RPMI7951 (cell line): ENCODE measurements at places on chromosomes 7 and 10.
A peak's percentile ranks its signal among the peaks of the same experiment; 100 is the strongest.

- no peak for DNase-seq
Observed at GRCh38 chr10:90998733-90999511, 78.0 kb upstream of the ANKRD1 start.

GRCh38 chr10:114715171-114715670 lies 57.1 kb upstream of the ABLIM1 start:
- DNase-seq, result peak; percentile 16

- DNase-seq, result no peak
Observed at GRCh38 chr7:106569500-106569929, 91.4 kb downstream of the CCDC71L start.

DNA sequence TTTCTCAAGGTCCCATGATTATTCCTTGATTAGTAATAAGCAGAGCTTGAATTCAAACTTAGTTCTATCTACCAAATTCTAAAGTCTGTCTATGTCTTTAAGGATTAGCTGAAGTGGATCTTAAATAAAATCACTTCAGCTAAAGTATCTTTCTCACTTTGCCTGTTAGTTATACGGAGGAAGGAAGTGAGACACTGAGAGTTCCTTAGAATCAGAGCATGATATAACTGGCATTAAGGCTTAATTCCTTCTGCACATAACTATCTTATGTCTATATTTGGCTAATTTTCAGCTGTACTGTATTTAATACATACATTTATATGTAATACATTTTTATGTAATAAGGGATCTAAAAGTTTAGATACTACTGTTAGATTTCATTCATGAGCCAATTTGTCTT lies 491.1 kb upstream of the GHITM start:
- no peak for DNase-seq

- peak; percentile 65 for DNase-seq
Observed at GRCh38 chr7:44103923-44104859, at the start of gene AEBP1. Gene AEBP1 (plus strand): TSS chr7:44104345. CDS start chr7:44104666, 321 bp downstream.

- DNase-seq, result no peak
Observed at GRCh38 chr7:150406312-150406566, 27.1 kb downstream of the ZNF775 start.

- DNase-seq, result peak; percentile 59
Observed at GRCh38 chr7:13639396-13639795, 350.1 kb downstream of the ETV1 start.

- peak; percentile 99 for DNase-seq
Observed at GRCh38 chr7:121530227-121531174, 134.4 kb upstream of the FAM3C start.

GRCh38 chr7:133051066-133051465 lies 30.8 kb downstream of the CHCHD3 start:
- peak; percentile 22 for DNase-seq

GRCh38 chr7:80481196-80481884 lies 30.5 kb downstream of the GNAT3 start:
- DNase-seq, result peak; percentile 69
